CD4-positive, alpha-beta T cell treated with Interleukin-1 beta for 1 hour (primary cell): ENCODE measurements at places on chromosomes 6 and 20.
A peak's percentile ranks its signal among the peaks of the same experiment; 100 is the strongest.

DNA sequence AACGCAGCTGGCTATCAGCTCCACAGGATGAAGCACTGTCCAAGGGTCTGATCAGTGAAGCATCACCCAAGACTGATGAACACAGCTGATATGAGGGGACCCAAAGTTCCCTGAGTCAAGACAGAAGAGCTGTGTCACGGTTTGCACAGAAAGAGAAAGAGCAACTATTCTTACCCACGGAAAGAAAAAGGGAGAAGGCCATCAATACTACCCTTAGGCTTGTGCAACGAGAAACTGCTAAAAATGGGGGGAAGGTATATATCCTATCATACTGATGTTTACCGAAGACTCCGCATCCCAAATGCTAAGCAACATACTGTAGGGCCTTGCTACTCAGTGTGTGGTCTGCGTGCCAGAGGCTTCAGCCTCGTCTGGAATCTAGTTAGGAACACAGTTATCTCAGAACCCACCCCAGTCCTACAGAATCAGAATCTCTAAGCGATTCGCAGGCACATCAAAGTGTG lies 665 bp downstream of the FASTKD5 start:
- peak; percentile 29 for DNase-seq

GRCh38 chr20:53513489-53514298 lies 79.9 kb downstream of the ZNF217 start:
- no peak for DNase-seq

- no peak for DNase-seq
These were observed 43.5 kb upstream of the ENPP1 start for GRCh38 chr6:131764350-131764749.

- no peak for DNase-seq
These were observed 18.3 kb upstream of the FRK start for GRCh38 chr6:116078945-116079344.

- no peak for DNase-seq
These were observed 96.8 kb upstream of the SCGN start for GRCh38 chr6:25555188-25555587.

DNA sequence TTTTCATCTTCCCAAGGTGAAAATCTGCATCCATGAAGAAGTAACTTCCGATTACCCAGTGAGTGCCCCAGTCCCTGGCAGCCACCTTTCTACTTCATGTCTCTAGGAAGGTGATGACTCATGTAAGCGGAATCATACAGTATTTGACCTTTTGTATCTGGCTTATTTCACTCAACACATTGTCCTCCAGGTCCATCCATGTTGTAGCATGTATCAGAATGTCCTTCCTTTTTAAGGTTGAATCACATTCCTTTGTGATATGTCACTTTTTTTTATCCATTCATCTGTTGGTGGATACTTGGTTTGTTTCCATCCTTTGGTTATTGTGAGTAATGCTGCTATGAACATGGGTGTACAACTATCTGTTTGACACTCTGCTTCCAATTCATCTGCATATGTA lies 176.3 kb upstream of the CDYL start:
- DNase-seq: no peak

DNA sequence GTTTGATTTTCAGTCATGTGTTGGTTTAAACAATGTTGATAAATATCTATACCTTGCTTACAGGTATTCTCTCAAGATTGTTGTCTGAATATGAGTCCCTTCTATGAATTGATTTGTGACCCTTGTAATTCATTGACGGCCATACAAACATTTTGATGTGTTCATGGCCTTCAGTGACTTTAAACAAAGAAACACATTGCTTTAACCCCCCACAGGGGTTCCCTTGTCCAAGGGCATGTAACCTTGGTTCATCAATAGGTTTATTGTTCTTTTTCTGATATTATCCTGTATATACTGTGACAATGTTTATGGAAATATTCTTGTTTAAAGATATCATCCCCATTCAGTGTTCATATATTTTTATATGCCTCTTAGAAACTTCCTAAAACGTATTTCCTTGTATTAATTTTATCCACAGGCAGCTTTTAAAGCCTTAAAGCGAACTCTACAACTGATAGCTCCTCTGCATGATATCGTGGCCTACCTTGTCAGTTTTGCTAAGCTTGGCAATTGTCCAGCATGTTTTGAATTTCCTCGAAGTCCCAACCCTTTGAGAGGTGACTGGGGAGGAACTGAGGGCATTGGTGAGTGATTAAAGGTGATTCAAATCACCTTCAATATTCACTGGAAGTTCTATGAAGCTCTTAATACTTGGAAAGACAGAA lies 87.0 kb downstream of the CD164 start:
- no peak for DNase-seq

DNA sequence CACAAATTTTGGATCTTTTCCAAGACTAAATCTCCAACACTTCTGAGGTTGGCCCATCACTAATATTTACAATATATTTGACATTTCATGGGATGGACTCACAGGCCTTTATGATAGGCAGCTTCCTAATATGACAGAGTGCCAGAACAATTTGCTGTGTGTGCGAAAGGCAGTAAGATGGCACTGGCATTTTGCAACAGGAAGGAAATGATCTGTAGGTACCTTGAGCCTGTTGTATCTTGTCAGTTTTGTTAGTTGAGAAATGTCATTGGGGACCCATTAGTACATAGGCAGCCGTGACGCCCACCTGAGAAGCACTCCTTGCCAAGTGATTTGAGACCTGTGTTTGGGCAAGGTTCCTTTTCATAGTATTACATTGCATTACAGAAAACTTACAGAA lies 153.4 kb upstream of the HEY2 start:
- no peak for DNase-seq

- DNase-seq: no peak
These were observed 254.0 kb downstream of the CD83 start for GRCh38 chr6:14371530-14371929.

DNA sequence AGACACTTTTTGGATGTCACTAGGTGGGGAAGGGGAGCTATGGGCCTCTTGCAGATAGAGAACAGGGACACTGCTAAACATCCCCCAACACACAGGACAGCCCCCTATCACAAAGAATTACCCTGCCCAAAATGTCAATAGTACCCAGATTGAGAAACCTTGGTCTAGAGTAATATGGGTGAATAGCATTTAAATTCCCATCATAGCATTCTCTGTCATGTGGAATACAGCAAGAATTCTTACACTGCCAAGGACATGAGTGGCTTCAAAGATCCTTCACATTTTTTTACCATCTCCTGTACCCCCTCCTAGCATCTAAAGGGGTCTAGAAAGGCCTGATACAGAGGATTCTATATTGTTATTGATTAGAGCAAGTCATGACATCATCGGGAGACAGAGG lies 83.1 kb upstream of the SSTR4 start:
- DNase-seq: no peak

DNA sequence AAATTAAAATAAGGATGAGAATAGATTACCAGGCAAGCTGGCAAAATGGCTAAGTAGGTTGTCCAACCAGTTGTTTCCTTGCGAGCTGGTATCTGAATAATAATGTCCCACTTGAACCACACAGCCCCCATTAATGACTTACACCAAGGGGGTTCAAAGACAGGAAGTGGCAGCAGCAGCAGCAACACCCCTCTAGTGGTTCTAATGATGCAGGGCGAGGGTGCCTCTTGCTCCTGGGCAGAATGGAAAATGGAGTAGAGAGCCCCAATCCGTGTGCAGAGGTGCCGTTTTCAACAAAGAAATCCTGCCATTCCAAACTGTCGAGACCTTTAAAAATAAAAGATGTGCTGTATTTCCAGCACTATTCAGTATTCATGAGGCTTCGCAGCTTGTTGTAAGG lies 218.1 kb downstream of the TSHZ2 start:
- DNase-seq: no peak

- DNase-seq: no peak
These were observed 131.0 kb downstream of the MAN1A1 start for GRCh38 chr6:119218548-119218947.

GRCh38 chr20:31708736-31709534 lies 13.7 kb downstream of the BCL2L1 start:
- DNase-seq: no peak

DNA sequence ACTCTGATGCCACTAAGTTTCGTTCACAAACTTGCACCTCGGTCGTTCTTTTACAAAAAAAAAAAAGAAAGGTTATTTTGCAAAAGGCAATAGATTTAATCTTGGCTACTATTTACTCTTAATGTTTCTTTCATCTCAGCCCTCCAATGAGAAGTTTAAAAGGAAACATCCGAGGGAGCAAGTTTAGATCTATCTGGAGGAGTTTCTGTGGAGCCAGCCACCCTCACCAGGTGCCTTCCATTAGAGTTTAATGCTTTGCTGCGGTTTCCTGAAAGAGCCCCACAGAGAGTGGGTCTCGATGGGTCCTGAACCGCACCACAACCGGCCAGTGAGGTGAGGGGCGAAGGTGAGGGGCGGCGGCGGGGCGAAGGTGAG lies 632 bp downstream of the PRKN start:
- DNase-seq: peak; percentile 30

DNA sequence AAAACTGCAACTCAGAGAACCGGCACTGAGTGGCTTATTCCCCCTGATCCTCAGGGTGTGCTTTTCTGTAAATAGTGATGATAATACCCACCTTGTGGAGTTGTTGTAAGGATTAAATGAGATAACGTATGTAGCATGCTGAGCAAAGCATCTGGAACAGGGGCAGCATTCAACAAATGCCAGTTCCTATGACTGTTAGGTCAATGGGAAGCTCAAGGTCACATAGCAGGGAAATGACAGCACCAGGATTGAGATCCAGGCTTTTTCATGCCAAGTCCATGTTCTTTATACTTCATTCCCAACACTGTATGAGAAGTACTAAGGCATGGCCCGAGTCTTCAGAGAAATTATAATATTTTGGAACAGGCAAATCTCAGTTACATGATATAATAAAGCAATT lies 5.1 kb downstream of the RCAN2 start:
- no peak for DNase-seq

DNA sequence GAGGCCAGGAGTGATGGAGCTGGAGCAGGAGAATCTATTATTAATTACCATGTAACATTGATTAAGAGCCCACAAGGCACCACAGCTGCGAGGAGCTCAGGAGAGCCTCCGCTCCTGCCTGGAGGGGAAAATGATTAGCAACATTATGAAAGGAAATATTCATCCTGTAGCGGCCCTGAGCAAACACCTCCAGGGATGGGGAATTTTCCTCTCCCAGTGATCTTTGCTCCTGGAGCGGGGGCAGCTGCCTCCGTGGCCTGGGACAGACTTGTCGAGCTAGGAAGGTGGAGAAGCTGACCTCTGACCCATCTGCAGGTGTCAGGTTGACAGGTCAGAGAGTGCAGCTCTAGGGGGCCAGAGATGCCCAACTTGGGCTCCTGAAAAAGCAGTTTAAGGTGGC lies 40.1 kb upstream of the SIRPA start:
- no peak for DNase-seq

DNA sequence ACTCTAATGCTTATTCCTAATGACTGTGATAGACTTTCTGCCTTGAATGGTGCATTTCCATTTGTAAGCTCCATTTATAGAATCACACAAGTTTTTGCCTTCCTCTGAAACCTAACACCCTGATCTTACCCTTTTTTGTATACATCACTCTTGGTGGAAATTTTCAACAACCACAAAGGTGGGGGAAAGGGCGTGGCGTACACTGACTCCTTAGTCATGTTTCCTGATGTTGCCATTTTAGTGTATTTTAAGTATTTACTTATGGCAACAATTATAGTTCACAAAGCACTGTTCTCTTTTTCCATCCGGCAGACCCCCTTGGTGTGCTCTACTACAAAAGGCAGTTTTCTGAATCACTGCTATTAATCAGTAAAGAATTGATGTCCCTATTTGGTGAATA lies 92.0 kb downstream of the ATXN1 start:
- peak; percentile 70 for DNase-seq

DNA sequence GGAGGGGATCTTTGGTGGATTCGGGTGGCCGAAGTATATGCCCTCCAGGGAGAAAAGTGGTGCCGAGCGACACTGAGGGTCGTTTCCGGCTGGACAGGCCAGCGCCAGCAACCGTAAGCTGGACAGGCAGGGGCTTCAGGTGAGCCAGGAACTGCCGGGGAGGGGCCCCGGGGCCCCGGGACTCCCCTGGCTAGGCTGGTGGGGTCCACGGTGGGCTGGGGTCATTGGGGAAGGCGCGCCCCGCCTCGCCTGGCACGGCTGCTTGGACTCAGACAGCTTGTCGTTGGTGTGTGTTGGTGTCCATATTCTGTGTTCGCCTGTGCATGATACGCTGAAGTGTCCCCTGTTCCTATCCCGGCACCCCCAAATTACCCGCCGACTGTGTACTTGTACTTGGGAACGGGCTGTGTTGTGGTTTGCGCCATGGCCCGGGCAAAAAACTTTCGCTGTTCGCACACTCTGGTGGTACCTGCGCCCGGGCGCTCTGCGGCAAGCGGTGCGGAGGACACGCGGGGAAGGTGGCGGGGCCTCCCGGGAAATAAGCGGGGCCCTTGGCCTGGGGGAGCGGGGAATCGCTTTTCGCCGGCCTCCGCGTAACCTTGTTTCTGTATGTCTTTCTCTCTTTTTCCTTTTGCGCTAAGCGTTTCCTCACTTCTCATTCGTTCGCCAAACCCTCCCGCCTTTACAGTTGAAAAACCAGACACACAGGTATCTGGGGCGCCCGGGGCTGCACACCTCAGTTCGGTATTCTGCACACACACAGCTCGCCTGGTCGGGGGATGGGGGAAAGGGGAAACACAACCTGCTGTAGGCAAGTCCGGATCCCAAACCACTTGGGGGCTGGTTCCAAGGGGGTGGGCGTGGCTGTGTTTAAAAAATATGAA lies 3.2 kb downstream of the GNAS start:
- no peak for DNase-seq

GRCh38 chr20:36666181-36666740 lies 20.3 kb upstream of the SLA2 start:
- DNase-seq: no peak

GRCh38 chr20:56245761-56246160 lies 2.8 kb upstream of the MC3R start:
- DNase-seq: no peak

DNA sequence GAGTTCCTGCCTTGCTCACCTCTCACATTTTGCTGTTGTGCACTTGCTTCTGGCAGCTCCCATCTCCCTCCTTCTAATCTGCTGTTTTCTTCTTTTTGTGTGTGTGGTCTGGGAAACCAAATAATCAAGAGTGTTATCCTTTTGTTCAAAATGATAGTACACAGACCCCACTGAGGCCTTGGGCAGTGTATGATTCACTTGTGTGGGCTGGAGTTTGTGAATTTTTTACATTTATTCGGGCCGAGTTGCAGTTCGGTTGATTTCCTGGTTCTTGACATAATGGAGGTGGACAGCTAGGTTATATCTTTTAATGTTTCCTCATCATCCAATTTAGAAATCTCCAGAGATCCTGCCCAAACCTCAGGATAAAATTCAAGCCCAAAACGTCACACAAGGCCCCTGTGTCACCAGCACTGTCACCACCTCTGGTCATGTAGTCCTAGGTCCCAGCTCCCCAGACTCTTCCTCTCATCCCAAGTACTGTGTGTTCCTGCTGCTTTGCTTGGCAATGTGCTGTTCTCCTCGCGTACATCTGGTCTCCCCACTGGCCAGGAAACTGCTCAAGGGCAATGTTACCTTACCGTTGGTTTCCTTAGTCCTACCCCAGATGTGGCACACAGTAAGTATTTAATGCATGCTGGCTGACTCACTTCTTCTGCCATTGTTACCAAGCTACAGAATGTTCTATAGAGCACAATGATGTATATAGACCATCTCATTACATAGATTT lies 55.7 kb upstream of the PHACTR2 start:
- DNase-seq: no peak
